OCI-LY7 (cell line): ENCODE measurements at places on chromosomes 4 and X.

GRCh38 chrX:114626323-114626722 is 42.4 kb downstream of the HTR2C start:
- no peak for DNase-seq

- DNase-seq: no peak
These were observed 24.2 kb downstream of the RBPJ start for GRCh38 chr4:26344901-26345564.

- no peak for DNase-seq
These were observed 210.5 kb downstream of the GRXCR1 start for GRCh38 chr4:43103048-43103447.

GRCh38 chr4:171929477-171929876 is 116.3 kb downstream of the GALNTL6 start:
- no peak for DNase-seq

- no peak for DNase-seq
These were observed 9.9 kb downstream of the JAKMIP1 start for GRCh38 chr4:6190486-6190885.

GRCh38 chrX:68041110-68041509 is 392.2 kb downstream of the OPHN1 start:
- DNase-seq: no peak

- no peak for DNase-seq
These were observed 95.4 kb upstream of the MYOZ2 start for GRCh38 chr4:119040261-119040660.

DNA sequence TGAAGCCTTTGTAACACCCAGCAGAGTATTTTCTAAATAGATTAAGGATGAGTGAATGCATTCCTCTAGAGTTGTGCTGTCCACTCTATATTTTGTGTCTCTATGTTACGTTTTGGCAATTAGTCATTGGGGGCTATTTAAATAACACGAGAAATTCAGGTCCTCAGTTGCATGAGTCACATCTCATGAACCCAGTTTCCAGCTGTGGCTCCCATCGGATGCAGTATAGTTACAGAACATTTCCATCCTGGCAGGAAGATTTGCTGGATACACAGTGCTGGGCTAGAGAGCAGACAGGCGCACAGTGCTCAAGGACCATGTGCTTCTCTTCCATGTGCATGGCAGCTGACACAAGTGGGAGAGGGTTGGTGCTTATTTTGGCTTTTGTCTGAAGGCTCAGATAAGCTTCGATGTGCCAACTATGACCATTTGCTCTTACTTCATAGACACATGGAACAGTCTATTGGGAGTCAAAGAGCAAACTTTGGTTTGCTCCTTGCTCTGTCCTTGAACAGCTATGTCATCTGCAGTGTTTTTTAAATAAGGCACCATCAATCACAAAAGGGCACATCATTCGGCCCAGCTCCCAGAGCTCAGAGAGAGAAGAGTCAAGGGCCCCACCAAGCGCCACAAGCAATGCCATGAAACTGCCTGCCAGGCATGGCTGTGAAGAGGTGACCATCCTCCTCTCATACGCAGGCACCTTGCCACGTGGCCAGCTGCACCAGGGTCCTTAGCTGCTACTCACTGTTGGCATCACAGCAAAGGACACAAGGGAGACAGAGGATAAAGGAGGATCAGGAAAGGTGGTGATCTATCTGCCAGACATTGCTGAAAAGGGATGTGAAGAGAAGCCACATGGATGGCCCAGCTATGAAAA is 8.1 kb upstream of the STS start:
- no peak for DNase-seq

DNA sequence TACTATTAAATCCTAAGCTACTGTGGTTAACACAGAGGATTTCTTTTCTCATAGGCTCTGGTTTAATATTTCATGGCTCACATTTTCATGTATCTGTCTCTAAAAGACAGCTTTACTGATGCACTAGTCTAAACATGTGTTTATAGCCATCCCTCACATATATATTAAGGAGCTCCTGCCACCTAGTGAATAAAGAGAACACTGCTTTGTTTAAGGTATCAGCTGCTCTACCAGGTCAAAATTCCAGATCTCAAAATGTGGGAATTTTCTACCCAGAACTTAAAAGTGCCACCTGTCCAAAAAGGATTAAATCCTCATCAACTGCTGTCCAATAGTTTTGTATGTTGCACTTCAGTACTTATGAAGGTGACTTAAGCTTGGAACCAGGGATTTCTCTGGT is 188.5 kb upstream of the TEX13C start:
- peak; percentile 19 for DNase-seq
